Effector memory CD8-positive, alpha-beta T cell (primary cell): ENCODE measurements at places on chromosomes 7 and 10.

- DNase-seq, result no peak
Observed at GRCh38 chr7:45524445-45524844, 49.7 kb upstream of the ADCY1 start.

DNA sequence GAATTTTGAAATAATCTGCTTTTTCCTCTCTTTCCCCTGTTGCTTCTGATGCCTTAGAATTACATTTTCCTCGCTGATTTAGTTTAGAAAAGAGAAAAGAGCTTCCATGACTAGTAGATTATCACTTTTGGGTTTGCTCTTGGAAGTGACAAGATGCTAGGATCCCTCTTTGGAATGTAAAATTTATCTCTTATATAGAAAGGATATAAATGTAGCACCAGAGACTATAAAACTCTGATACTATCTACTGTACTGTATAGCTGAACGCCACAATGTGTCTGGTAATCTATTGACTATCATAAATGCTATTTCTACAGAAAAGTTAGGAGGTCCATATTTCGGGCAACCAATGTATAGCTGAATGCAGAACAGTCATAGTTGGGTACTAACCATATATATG, 1.1 kb upstream of the HDAC9 start:
- no peak for DNase-seq

GRCh38 chr7:83941300-83941699, 253.3 kb downstream of the SEMA3A start:
- no peak for DNase-seq

DNA sequence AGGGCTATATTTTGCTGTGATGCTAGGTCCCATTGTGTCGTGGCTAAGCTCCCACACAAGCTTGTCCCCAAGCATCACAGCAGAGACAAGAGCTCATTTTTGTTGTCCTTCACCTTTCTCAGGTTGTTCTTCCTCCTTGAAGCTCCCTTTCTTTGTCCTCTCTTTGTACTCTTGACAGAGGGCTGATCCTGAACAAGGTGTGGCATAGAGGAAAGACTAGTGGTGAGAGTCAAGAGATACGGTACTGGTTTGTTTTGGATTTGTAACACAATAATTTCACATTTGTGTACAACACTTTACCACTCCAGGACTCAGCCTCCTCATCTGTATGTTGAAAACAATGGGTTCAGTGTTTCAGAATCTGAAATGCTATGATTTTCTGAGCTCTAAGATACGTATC, 41.0 kb downstream of the MAGI2 start:
- DNase-seq, result no peak

GRCh38 chr7:107169120-107170050, 582 bp downstream of the HBP1 start:
- peak; percentile 80 for DNase-seq

DNA sequence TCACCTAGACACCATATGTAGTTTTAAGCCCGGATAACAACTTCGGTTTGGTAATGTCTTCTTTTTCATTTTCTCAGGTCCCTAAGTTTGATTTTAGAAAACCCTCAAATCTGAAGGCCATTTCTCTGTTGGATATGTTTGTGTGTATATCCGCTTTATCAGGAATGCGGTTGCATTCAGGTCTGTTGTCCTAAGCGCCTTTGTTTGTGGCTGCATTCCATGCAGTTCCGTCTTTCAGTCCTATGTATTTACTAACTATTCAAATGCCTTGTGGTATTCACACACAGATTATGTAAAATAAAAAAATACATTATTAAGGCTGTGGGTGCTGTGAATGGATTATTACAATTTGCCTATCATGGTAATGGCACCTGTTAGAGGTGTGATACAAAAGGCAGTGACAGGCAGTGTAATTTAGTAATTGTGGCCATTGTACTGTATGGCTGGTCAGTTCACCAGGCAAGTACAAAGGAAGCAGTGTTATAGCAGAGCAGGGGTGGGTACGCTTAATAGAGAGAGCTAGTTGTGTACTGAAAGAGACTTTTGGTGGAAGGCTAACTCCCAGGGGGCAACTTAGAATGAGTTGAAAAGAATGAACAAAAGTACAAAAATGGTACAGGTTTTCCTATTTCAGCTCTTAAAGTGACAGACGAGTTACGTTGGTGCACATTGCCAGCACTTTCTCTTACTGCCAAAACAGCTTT, 136.4 kb downstream of the VTI1A start:
- no peak for DNase-seq

GRCh38 chr7:107016312-107016711, 28.2 kb upstream of the PRKAR2B start:
- DNase-seq, result no peak

DNA sequence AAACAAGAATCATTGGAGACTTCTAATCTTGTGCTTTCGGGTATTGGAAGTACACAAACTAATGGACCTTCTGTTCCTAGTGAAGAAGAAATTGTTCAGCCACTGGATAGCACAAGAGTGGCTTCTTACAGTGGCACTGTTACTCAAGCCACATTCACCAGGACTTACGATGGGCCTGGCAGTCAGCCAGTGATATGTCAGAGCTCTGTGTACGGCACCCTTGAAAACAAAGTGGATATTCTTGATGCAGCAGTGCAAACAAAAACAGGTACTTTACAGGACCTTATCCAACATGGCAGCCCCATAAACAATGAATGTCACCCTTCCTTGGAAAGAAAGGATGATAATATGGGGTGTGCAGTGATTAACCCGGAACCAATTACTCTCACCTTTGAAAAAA, 61.6 kb downstream of the TASOR2 start:
- DNase-seq, result no peak

DNA sequence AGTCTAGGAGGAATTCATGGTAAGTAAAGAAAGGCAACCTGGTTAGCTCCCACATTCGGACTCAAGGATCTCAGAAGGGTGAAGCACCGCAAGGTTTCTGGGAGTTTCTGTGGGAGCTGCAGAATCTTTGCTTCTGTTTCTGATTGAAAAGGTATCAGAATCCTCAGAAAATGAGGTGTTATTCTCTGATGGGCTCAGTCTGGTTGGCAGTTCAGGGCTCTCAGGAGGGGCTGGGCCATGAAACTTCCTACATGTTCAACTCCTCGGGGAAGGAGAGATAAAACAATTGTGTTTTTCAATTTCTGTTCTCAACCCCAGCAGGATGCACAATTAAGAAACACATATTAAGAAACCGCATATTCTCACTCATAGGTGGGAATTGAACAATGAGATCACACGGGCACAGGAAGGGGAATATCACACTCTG, 9.1 kb downstream of the OR2A7 start:
- DNase-seq, result no peak

DNA sequence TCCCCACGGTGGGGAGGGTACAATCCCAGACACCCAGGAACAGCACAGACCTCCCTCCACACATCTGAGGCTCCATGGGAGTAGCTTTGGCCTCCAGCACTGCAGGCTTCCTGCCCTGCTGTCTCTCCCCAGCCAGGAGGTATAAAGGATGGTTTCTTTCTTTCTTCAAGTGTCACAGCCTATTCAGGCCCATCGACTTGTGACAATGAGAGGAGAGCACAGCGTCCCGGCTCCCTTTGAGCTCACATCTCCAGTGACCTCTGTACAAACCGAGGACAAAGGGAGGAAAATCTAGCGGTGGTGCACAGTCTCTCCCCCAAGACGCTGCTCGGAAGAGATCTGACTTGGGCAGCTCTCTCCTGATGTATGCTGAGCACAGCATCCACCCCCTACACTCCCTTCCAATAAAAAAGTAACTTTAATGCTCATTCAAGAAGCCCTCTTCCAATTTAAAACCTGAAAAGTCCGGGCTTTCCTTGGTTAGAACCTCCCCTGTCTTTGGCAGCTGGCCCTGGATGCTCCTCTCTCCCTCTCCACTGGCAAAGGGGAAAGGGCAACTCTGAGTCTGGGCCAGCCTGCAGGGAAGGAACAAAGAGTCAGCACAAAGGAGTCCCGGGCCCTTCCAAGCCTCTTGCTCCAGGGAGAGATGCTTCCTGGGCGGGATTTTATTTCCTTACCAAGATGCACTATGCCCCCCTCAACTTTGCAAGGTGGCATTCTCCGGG, 18.0 kb downstream of the CHST15 start:
- no peak for DNase-seq

GRCh38 chr7:47937065-47937687, 11.1 kb downstream of the PKD1L1 start:
- no peak for DNase-seq

DNA sequence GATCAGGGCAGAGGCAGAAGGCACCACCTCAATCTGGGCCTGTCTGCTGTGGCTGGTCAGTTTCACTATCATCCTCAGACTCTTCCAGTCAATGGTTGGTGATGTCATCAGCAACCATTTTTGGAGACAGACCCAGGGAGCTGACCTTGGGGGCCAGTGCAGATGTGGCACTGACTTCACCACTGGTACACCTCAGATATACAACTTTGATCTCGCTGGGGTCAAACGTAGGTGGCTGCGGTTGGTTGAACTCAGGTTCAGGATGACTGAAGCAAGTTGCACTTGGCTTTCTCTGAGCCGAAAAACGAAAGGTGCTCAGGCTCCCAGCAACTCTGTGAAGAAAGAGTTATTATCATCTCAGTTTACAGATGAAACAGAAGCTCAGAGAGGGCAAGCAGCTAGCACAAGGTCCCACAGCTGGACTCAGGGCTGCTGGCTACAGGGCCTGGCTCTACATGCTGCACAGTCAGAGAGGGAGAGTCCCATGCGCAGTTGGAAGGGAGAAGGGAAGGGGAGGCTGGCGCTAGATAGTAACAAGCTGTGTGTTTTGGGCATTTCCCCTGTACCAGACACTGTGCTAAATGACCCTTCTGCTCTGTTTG, 27.2 kb downstream of the ANKRD16 start:
- no peak for DNase-seq

- DNase-seq, result no peak
Observed at GRCh38 chr7:140592964-140593671, 47.5 kb downstream of the DENND2A start.

GRCh38 chr10:122814493-122814892, 31.2 kb downstream of the CUZD1 start:
- no peak for DNase-seq
